ENCODE measurements at places on chromosomes 4 and X. TPM values are rescaled to one million over a fixed set of nuclear protein-coding genes. Genes with fewer than 3 reads are reported as not detected.

DNA sequence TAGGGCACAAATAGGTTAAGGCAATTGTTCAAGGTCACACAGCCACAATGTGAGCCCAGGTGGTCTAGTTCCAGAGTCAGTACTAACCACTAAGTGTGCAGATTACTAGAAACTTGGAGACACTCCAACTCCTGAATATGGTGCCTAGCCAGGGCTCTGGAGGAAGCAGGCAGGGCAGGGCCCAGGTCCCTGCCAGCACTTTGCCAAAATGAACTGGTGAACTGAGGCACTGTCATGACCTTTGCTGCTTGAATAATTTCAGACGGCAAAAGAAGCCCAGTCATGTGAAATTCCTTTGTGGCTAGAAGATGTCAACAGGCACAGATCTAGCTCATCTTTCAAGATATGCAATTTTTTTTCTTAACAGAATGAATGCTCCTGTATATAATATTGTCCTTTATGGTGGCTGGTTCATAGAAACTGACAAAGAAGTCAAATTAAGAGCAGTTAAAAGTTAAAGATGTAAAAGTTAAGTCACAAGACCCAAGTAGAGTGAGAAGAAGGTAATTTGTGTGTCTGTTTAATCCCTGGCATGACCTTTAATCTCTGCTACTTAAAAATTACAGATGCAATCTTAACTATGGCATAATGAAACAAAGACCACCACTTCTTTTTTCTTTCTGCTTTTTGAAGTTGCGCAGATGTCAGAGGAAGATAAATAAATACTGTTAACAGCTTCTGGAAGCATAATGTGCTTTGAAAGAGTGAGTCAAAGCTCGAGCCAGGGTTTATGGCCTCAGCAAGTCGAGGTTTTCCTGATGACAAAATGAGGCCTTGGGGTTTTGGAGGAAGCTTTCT is 54.1 kb downstream of the SHROOM3 start:
- H3K27ac ChIP-seq = no peak overlapping the region
- H3K36me3 ChIP-seq = no peaks in the 10 kb centered on the region
- H3K4me1 ChIP-seq = no peaks in the 10 kb centered on the region
- H3K4me3 ChIP-seq = no peak overlapping the region

Gene FDCSP
- total RNA-seq = not detected

- DNase-seq = no peak
- H3K27ac ChIP-seq = no peak overlapping the region
- H3K4me1 ChIP-seq = no peaks in the 10 kb centered on the region
- H3K4me3 ChIP-seq = no peak overlapping the region
Observed at GRCh38 chr4:128908735-128909134, 99.2 kb downstream of the JADE1 start.

- H3K4me1 ChIP-seq = no peaks in the 10 kb centered on the region
- H3K27me3 ChIP-seq = no peaks in the 10 kb centered on the region
- no peak overlapping the region for H3K4me3 ChIP-seq
- no peak overlapping the region for H3K27ac ChIP-seq
- DNase-seq = no peak
Observed at GRCh38 chr4:104901438-104901837, 245.2 kb upstream of the TET2 start.

- DNase-seq = no peak
- H3K4me3 ChIP-seq = no peak overlapping the region
- no peak overlapping the region for H3K27ac ChIP-seq
- H3K27me3 ChIP-seq = no peaks in the 10 kb centered on the region
- peaks cover 8% of the 10 kb centered on the region for H3K4me1 ChIP-seq
Observed at GRCh38 chrX:104137496-104137895, 19.3 kb downstream of the SLC25A53 start.

DNA sequence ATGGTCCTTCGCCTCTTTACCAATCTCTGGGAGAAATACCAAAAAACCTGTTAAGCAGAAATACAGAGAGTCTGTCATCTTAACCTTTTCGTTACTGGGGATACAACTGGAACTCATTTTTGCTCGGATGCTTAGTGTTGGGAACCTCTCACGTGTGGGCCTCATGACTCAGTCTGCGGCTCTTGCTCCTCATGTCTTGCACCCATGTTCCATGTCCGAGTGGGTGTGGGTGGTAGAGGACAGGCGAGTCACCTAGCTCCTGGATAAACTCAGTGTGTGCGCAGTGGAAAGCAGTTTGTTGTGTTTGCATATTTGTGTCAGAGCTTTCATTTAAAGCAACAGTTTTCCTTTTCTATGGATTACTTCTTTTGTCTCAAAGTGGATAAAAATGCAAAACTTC is 70.6 kb downstream of the TNIP2 start:
- H3K27ac ChIP-seq = no peak overlapping the region
- peaks cover 75% of the 10 kb centered on the region for H3K36me3 ChIP-seq
- H3K27me3 ChIP-seq = no peaks in the 10 kb centered on the region
- H3K4me1 ChIP-seq = no peaks in the 10 kb centered on the region
- no peak for DNase-seq
- H3K4me3 ChIP-seq = no peak overlapping the region

Gene TAPT1
- 86.8 TPM for total RNA-seq

Gene HPSE
- 9.1 TPM for total RNA-seq

Gene DGKK
- not detected for total RNA-seq

DNA sequence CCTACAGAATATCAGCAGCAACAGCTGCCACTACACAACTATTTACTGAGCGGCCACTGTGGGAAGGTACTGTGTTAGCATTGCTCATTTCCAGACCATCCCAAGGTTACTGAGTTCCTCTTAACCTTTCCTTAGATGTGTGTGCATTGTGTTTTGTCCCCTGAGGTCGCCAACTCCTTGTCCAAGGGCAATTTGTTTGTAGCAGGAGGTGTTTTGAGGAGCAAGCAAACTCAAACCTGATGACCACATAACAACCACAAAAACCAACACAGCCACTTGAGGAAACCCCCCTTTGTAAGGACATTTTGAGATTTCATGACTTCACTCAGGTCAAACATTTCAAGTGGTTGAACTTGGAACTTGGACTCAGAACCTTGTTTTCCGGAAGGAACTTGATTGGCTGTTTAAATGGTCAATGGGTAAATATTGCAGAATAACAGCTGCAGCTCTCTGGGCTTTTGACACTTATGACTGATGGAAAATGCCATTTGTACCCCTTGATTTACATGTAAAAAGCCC is 122.3 kb downstream of the MID1IP1 start:
- no peak for DNase-seq
- no peaks in the 10 kb centered on the region for H3K27me3 ChIP-seq
- H3K4me3 ChIP-seq = no peak overlapping the region
- H3K36me3 ChIP-seq = no peaks in the 10 kb centered on the region
- H3K27ac ChIP-seq = no peak overlapping the region

- H3K36me3 ChIP-seq = no peaks in the 10 kb centered on the region
- H3K4me1 ChIP-seq = no peaks in the 10 kb centered on the region
- H3K4me3 ChIP-seq = no peak overlapping the region
- H3K27ac ChIP-seq = no peak overlapping the region
- H3K27me3 ChIP-seq = no peaks in the 10 kb centered on the region
Observed at GRCh38 chrX:9539605-9540387, 74.9 kb downstream of the TBL1X start.

- peaks cover 5% of the 10 kb centered on the region for H3K4me1 ChIP-seq
- H3K36me3 ChIP-seq = no peaks in the 10 kb centered on the region
- H3K4me3 ChIP-seq = no peak overlapping the region
Observed at GRCh38 chr4:38563707-38564495, 100.1 kb upstream of the KLF3 start.

- no peaks in the 10 kb centered on the region for H3K27me3 ChIP-seq
- no peaks in the 10 kb centered on the region for H3K36me3 ChIP-seq
- H3K4me3 ChIP-seq = no peak overlapping the region
- no peaks in the 10 kb centered on the region for H3K4me1 ChIP-seq
Observed at GRCh38 chr4:52983563-52984303, 121.6 kb downstream of the RASL11B start.

DNA sequence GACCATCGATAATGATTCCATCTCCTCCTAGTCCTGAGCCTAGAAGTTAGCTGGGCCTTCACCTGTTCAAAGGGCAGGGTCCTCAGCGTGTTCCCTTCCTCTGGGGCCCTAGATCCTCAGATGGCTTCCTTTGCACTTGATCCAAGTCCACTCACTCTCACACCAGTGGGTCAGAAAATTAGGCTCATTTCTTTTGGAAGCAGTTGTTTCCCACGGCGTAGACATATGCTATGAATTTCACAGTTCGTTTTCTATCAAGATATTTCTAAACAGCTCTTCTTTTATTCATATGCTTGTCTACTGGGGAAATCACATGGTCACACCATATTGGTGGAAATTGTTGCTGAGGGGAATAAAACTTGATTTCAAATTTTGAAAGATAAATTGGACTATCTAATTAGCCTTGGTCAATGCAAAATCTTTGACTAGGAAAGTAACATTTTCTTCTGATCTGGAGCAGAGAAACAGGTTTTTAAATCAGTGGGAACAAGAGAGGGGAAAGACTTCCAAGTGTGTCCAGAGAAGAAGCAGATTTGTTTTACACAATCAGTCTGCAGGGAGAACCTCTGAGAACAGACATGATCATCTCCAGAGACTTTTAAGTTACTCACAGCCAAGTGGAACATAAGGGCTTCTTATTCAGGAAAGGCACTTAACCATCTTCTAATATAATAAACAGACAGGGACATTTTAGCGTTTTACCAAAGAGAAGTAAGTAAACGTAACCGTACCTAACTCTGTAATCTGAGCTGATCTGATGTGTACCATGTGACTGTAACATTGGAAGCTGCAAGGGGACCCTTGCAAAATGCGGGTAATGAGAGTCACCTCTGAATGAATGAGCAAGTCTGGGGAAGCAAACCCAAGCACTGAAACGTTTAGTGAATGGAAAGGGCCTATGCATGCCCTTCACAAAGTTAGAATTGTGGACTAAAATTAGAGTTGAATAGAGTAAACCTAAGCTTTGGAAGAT is 455.7 kb upstream of the FAT1 start:
- H3K27me3 ChIP-seq = no peaks in the 10 kb centered on the region
- no peak for DNase-seq
- no peak overlapping the region for H3K4me3 ChIP-seq
- H3K36me3 ChIP-seq = no peaks in the 10 kb centered on the region
- no peaks in the 10 kb centered on the region for H3K4me1 ChIP-seq
- H3K27ac ChIP-seq = no peak overlapping the region

Gene MAP7D2
- 0.99 TPM for total RNA-seq

GRCh38 chr4:153079857-153080391 is 124.3 kb upstream of the TRIM2 start:
- no peak for DNase-seq
- H3K4me3 ChIP-seq = no peak overlapping the region
- H3K36me3 ChIP-seq = no peaks in the 10 kb centered on the region
- H3K27ac ChIP-seq = no peak overlapping the region

- no peak overlapping the region for H3K4me3 ChIP-seq
- H3K27me3 ChIP-seq = no peaks in the 10 kb centered on the region
- no peaks in the 10 kb centered on the region for H3K36me3 ChIP-seq
- H3K4me1 ChIP-seq = no peaks in the 10 kb centered on the region
Observed at GRCh38 chr4:95363559-95363925, 185.2 kb downstream of the UNC5C start.

Gene DNAAF6
- total RNA-seq = not detected

Gene GYPE
- not detected for total RNA-seq

- no peak for DNase-seq
- H3K4me3 ChIP-seq = no peak overlapping the region
- no peak overlapping the region for H3K27ac ChIP-seq
- no peaks in the 10 kb centered on the region for H3K36me3 ChIP-seq
- H3K4me1 ChIP-seq = peaks cover 4% of the 10 kb centered on the region
Observed at GRCh38 chr4:152041295-152041694, 280.5 kb upstream of the GATB start.

GRCh38 chr4:57104706-57105560 is 5.3 kb downstream of the IGFBP7 start:
- H3K36me3 ChIP-seq = no peaks in the 10 kb centered on the region
- H3K27ac ChIP-seq = no peak overlapping the region
- peaks cover 4% of the 10 kb centered on the region for H3K4me1 ChIP-seq
- peaks cover 21% of the 10 kb centered on the region for H3K27me3 ChIP-seq
- no peak for DNase-seq

Gene VEGFD
- not detected for total RNA-seq

Gene SYN1
- total RNA-seq = not detected

DNA sequence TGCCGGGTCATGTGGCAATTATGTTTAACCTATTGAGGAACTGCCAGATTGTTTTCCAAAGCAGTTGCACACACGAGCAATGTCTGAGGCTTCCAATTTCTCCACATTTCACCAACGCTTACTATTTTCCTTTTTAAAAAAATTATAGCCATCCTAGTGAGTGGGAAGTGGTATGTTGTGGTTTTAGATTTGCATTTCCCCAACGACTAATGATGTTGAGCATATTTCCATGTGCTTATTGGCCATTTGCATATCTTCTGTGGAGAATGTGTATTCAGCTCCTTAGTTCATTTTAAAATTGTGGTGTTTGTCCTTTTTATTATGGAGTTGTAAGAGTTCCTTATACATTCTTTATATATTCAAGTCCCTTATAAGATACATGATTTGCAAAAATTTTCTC is 60.2 kb downstream of the MTMR1 start:
- H3K36me3 ChIP-seq = peaks cover 55% of the 10 kb centered on the region
- H3K27ac ChIP-seq = no peak overlapping the region
- H3K4me1 ChIP-seq = no peaks in the 10 kb centered on the region
- H3K27me3 ChIP-seq = no peaks in the 10 kb centered on the region
- DNase-seq = no peak

GRCh38 chr4:116321471-116321870 is 763.9 kb downstream of the TRAM1L1 start:
- H3K36me3 ChIP-seq = no peaks in the 10 kb centered on the region
- DNase-seq = no peak
- no peaks in the 10 kb centered on the region for H3K4me1 ChIP-seq
- no peak overlapping the region for H3K27ac ChIP-seq
- no peaks in the 10 kb centered on the region for H3K27me3 ChIP-seq

DNA sequence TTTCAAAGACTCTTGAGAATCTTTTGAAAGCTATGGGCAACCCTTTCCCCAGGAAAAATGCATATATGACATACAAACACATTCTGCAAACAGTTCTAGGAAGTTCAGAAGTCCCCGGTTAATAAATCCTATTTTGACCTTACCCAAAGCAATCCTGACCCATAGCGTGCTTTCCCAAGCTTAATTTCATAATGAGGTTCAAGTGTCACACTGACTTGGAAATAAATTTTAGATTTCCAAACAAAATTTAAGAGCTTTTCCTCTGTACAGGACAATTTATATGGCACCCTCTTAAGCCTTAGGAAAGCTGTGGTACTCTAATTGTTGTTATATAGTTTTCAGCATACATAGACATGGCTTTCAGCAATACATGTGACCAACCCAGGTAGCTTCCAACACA is 11.3 kb downstream of the MID2 start:
- H3K36me3 ChIP-seq = no peaks in the 10 kb centered on the region
- DNase-seq = no peak
- no peaks in the 10 kb centered on the region for H3K4me1 ChIP-seq
- no peak overlapping the region for H3K27ac ChIP-seq
- no peak overlapping the region for H3K4me3 ChIP-seq
- H3K27me3 ChIP-seq = no peaks in the 10 kb centered on the region
